ENCODE measurements at places on chromosomes 12 and 14.

- DNase-seq, result no peak
Observed at GRCh38 chr14:102779574-102780315, 2.5 kb downstream of the TRAF3 start.

DNA sequence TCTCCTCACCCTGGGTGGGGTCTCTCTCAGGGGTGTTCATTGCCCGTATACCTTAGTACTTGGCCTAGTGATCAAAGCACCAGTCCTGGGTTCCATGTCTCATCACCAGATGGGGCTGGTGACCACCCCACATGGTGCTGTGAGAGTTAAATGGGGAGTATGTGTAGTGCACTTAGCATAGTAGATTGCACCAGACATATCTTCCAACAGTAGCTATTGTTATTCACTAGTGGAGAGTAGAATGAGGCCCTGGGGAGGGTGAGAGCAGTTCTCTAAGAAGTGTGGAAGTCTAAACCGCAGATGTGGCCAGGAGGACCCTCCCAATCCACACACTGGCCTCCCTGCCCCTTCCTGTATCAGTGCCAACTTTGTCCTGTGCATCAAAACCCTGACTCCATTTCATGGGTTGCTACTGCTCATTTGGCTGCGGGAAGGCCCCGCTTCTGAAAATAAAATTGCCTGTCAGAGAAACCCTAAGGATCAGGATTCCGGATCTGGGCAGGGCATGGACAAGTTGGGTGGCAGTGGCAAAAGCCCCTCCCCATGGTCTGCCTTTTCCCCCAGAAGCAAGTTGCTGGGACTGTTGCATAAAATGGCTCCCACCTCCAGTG, 4.4 kb downstream of the CD9 start:
- DNase-seq, result no peak

DNA sequence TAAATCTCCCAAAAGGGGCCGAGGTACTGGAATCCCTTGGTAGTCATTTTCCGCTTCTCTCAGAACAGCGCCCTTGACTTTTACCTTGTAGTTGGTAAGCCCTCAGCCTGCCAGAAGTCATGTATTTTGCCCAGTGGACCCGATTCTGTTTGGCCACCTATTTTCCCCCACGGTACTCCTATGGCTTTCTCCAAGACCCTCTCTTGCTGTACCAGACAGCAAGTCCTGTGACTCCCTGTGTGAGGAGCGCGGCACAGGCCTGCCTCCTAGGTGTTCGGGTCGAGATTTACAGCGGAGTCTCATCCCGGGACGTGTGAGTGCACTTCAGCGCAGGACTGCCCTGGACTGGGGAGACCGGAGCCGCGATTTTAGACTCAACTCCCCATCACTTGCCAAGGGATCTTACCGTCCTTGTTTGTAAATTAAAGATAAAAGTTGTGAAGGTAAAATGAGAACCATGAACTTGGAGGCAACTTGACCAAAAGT, 1.1 kb upstream of the MBD6 start:
- DNase-seq, result peak; percentile 24

- peak; percentile 19 for DNase-seq
Observed at GRCh38 chr14:77212943-77213678, 31.5 kb downstream of the TMEM63C start.

GRCh38 chr12:53218551-53219291, 11.7 kb upstream of the ITGB7 start:
- no peak for DNase-seq

- DNase-seq, result no peak
Observed at GRCh38 chr14:78302841-78303240, 132.7 kb downstream of the NRXN3 start.

GRCh38 chr12:68675101-68675842, 11.5 kb upstream of the NUP107 start:
- peak; percentile 58 for DNase-seq

GRCh38 chr14:103507751-103508150, 14.9 kb downstream of the CKB start:
- no peak for DNase-seq

DNA sequence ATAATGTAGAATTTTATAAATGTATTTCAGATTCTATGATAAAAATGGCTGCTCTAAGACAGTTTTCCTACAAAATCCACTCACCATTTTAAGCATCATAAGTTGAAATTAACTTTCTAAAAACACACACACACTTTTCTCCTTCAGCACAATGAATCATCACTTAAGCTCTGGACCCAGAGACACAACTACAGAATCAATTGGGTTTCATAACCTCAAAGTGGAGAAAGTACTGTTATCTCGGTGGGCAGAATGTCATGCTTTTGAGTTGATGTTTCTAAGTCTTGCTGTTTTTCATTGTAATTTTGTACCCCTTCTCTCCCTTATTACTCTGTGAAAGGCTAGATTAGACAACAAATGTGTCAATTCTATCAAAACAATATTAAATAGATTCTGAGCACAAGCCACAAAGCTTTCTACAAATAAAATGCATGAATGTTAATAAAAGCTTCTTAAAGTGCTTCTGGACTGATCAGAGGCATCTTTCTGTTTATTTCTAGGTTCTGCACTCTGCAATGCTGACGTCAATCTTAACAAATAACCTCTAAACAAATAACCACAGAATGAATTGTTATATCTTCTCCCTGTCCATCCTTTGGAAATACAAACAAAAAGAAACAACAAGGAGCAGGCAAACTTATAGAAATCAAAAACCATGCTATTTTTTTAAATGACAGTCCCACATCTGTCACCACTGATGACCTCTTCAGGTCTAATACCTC, 8.2 kb downstream of the IPO8 start:
- DNase-seq, result no peak

DNA sequence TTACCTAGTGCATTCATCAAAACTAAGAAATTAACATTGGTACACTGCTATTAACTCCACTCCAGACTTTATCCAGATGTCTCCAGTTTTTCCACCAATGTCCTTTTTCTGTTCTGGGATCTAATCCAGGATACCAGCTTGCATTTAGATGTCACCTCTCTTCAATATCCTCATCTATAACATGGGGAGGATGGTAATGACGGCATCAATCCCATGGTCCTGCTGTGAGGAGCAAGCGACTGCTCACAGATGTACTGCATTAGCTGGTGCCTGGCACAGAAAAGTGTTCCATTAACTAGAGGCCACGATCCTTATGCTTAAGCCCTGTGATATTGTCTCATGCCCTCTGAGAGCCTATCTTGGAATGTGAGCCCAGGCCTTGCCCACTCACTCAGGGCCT, 53.8 kb downstream of the CALM1 start:
- no peak for DNase-seq

- DNase-seq, result no peak
Observed at GRCh38 chr12:96198965-96199364, 4.8 kb downstream of the ELK3 start.

DNA sequence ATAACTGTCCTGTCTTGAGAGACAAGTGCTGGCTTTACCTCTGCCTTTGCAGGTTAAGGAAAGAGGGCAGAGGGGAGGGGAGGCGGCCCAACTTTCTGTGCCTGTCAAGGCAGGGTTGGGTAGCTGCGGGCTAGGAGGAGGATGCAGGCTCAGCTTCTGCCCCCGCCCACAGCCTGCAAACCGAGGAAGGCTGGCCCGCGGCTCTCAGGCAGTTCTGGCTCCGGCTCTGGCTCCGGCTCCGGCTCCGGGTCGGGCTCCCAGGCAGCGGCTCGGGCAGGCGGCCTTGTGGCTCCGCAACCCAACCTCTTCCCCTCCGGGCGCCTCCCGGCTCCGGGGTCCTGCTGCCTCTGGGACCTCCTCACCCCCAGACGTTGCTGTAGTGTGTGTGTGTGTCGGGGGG, 92.9 kb downstream of the TMEM30B start:
- DNase-seq, result no peak
